ENCODE measurements at places on chromosomes 12 and 14.

DNA sequence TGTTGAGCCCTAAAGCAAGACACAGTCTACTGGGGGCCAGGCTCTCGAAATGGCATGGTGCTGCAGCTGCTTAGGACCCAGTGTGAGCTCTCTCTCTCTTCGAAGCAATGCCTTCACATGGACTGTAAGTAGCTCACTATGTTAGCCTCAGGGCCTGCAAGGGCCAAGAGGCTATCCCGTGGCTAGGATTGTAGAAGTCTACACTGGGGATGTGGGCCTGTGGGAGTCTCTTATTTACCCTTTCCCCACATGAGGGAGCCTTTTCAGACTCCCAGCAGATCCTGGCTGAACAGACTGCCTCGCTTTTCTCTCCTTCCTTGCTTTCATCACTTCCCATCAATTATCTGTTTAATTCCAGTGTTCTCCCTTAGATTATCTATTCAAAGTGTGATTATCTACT lies 101.4 kb downstream of the GPR65 start:
- no peak for DNase-seq

- DNase-seq, result no peak
Measured at GRCh38 chr12:122208073-122208820, 4.7 kb downstream of the B3GNT4 start.

DNA sequence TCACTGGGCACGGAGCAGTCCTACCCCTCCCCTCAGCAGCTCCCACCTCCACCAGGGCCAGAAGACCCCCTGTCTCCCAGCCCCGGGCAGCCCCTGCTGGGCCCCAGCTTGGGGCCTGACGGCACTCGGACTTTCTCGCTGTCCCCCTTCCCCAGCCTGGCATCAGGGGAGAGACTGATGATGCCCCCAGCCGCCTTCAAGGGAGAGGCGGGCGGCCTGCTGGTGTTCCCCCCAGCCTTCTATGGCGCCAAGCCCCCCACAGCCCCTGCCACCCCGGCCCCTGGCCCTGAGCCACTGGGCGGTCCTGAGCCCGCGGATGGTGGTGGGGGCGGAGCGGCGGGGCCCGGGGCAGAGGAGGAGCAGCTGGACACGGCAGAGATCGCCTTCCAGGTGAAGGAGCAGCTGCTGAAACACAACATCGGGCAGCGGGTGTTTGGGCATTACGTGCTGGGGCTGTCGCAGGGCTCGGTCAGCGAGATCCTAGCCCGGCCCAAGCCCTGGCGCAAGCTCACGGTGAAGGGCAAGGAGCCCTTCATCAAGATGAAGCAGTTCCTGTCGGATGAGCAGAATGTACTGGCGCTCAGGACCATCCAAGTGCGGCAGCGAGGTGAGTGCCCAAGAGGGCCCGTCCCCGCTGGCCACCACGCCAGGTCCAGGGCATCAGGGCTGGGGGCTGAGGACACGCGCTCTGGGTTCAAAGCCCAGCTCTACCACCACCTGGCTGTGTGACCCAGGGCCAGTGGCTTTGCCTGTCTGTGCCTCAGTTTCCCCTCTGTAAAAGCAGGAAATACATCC lies 58.6 kb downstream of the PHETA1 start:
- no peak for DNase-seq

DNA sequence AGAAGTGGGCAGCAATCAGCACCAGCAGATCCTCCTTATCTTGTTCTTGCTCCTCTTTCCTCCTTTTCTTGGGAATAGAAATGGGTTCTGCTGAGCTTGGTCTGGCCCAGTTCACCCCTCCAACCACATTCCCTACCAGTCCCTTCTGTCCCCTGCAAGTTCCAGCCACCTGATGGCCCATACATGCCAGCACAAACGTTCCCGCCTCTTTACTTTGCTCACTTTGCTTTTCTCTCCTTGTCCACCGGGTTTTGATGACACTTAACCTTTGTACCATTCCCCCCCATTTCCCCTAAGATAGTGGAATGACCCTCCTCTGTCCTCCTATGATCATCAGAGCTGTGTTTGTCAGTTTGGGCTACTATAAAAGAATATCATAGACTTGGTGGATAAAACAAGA lies 23.4 kb upstream of the EML1 start:
- DNase-seq, result no peak

GRCh38 chr14:22382955-22383354 lies 206.1 kb downstream of the DAD1 start:
- DNase-seq, result no peak

DNA sequence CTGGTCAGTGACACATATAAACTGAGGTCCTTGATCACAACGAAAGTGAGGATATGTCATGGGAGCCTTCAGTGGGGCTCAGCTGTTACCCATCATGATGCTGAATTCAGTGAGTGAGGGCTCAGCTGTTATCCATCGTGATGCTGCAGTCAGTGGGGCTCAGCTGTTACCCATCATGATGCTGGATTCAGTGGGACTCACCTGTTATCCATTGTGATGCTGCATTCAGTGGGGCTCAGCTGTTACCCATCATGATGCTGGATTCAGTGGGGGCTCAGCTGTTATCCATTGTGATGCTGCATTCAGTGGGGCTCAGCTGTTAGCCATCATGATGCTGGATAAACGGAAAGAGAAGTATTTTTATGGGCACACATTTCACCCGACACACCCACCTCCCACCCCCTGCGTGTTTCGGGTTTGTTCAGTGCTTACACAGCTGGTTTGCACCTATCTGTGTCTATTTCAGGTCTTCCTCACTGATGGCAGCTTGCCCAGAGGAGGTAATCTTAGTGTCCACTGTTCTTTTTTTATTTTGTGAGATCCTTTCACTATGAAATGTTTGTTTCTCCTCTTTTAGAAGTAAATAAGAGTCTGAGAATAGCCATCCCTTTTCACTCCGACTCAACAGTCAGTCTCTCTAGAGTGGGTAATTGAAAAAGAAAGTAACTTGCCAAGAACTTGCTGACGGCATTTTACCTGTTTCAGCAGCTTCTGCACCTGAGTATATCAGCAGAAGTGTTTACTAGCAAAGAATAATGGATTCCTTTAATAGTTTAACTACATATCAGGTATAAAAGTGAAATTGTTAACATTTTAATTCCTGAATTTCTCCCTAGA lies 183.0 kb downstream of the ERC1 start:
- no peak for DNase-seq
